ENCODE measurements at places on chromosomes 4 and X. TPM values are rescaled to one million over a fixed set of nuclear protein-coding genes. Genes with fewer than 3 reads are reported as not detected.

GRCh38 chrX:39149761-39150160 lies 348.5 kb downstream of the MID1IP1 start:
- H3K27ac ChIP-seq: no peak overlapping the region
- no peaks in the 10 kb centered on the region for H3K27me3 ChIP-seq
- H3K4me1 ChIP-seq: no peaks in the 10 kb centered on the region
- H3K36me3 ChIP-seq: no peaks in the 10 kb centered on the region

Gene UGT2A1
- total RNA-seq: not detected

GRCh38 chrX:1902901-1903235 lies 288.0 kb downstream of the ASMT start:
- H3K27ac ChIP-seq: no peak overlapping the region
- no peaks in the 10 kb centered on the region for H3K27me3 ChIP-seq
- no peaks in the 10 kb centered on the region for H3K36me3 ChIP-seq
- DNase-seq: no peak

- no peaks in the 10 kb centered on the region for H3K4me1 ChIP-seq
- no peak overlapping the region for H3K27ac ChIP-seq
- no peaks in the 10 kb centered on the region for H3K36me3 ChIP-seq
- no peak overlapping the region for H3K4me3 ChIP-seq
Observed at GRCh38 chr4:69859140-69859685, 732 bp downstream of the SULT1E1 start.

Gene SSX2
- not detected for total RNA-seq

GRCh38 chr4:56791316-56791715 lies 30.2 kb downstream of the SPINK2 start:
- no peak for DNase-seq
- no peak overlapping the region for H3K27ac ChIP-seq
- H3K27me3 ChIP-seq: no peaks in the 10 kb centered on the region

GRCh38 chrX:153507484-153508178 lies 9.8 kb upstream of the ATP2B3 start:
- H3K36me3 ChIP-seq: no peaks in the 10 kb centered on the region
- no peak overlapping the region for H3K27ac ChIP-seq
- no peaks in the 10 kb centered on the region for H3K4me1 ChIP-seq
- peak; percentile 94 for DNase-seq
- no peaks in the 10 kb centered on the region for H3K27me3 ChIP-seq

Gene DCAF12L2
- 3.4 TPM for total RNA-seq

DNA sequence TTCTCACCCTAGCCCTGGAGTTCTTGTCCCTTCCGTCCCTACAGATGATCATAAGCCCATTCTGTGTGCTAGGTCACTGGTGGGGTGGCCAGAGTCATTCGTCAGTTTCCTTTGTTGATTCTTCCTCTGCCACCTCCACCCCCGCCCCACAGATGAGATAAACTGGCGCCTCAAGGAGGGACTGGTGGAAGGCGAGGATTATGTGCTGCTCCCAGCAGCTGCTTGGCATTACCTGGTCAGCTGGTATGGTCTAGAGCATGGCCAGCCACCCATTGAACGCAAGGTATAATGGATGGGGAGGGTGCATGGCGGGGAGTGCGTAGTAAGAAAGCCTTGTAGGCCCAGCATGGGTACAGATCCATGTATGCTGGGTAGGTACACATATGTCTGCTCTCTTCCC lies 6.4 kb downstream of the USP11 start:
- peaks cover 16% of the 10 kb centered on the region for H3K36me3 ChIP-seq
- no peaks in the 10 kb centered on the region for H3K4me1 ChIP-seq
- DNase-seq: no peak
- H3K27ac ChIP-seq: no peak overlapping the region

Gene H2AZ1
- 651 TPM for total RNA-seq

DNA sequence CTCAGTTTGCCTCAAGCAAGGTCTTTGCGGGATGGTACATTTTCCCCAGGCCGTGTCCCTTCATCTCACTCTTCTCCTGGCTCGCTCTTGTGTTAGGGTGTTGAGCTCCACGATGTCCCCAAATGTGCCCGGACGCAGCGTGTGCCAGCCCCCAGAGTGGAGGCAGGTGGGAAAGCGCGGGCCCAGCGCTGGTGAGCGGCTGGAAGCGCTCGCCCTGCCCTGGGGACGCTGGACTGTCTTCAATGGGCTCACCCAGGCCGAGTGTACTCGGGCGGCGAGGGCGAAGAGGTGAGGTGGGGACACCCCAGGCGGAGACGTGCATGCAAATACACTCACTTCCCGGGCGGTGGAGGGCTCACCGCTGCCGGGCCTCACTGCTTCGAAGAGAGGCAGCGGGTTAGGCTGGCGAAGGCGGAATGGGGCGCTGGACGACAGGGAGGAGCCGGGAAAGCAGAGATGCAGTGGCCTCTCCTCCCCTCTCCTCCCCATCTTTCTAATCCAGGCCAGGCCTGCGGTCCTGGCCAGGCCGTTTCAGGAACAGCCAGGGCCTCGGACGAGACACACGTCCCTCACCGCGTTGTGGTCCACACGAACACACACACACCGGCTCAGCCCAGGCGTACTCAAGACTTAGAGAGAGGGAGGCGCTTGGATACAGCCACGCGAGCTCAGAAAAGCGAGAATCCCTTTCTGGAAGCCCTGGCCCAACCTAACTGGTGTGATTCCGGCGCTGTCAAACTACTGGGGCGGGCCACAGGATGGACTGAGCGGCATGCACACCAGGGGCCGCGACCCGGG lies 2.2 kb downstream of the NKX6-1 start:
- H3K27ac ChIP-seq: no peak overlapping the region
- no peaks in the 10 kb centered on the region for H3K36me3 ChIP-seq
- peak overlapping the region; percentile 45 for H3K4me3 ChIP-seq
- H3K4me1 ChIP-seq: peaks cover 6% of the 10 kb centered on the region

DNA sequence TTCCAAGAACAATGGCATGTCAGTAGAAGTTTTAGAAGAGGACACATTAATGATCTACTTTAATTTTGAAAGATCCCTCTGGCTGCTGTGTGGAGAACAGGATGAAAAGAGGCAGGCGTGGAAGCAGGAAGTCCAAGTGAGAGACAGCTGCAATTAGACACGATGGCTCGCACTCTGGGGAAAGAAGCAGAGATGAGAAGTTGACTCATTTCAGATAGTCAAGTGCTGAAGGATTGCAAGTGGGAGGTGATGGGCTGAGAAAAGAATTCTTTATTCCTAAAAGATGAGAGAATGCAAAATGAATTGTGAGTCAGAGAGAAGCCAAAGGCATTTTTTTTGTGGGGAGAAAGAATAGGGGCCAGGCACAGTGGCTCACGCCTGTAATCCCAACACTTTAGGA lies 16.5 kb downstream of the RXFP1 start:
- DNase-seq: no peak
- H3K4me1 ChIP-seq: no peaks in the 10 kb centered on the region
- no peaks in the 10 kb centered on the region for H3K27me3 ChIP-seq
- no peaks in the 10 kb centered on the region for H3K36me3 ChIP-seq
- no peak overlapping the region for H3K27ac ChIP-seq

- H3K27me3 ChIP-seq: no peaks in the 10 kb centered on the region
- H3K4me1 ChIP-seq: no peaks in the 10 kb centered on the region
- no peak overlapping the region for H3K4me3 ChIP-seq
Observed at GRCh38 chr4:74168841-74169240, 10.9 kb downstream of the MTHFD2L start.

Gene NR0B1
- total RNA-seq: 50.6 TPM

- no peak overlapping the region for H3K27ac ChIP-seq
- peaks cover 4% of the 10 kb centered on the region for H3K4me1 ChIP-seq
- H3K36me3 ChIP-seq: no peaks in the 10 kb centered on the region
- no peak for DNase-seq
- no peaks in the 10 kb centered on the region for H3K27me3 ChIP-seq
Observed at GRCh38 chrX:96837808-96838207, 45.9 kb upstream of the RPA4 start.

GRCh38 chr4:75511841-75512240 lies 2.4 kb downstream of the RCHY1 start:
- no peaks in the 10 kb centered on the region for H3K27me3 ChIP-seq
- H3K36me3 ChIP-seq: peaks cover 30% of the 10 kb centered on the region
- H3K27ac ChIP-seq: no peak overlapping the region

DNA sequence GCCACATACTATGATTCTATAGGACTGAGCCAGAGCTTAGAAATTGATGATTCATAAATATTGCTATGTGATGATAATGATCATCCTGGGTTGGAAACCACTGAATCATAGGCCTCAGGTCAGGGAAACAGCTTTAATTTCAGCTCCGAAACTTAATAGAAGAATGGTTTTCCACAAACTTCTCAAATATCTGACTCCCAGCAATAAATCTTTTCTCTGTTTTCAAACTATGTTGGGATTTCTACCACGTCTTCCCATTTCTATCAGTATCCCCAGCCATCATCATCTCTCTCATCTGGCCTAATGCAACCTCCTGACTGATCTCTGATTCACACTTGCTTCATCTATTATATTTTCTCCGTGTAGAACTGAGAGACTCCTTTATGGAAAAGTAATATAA lies 521.8 kb upstream of the AGA start:
- DNase-seq: no peak
- no peaks in the 10 kb centered on the region for H3K27me3 ChIP-seq
- H3K27ac ChIP-seq: no peak overlapping the region
- no peaks in the 10 kb centered on the region for H3K36me3 ChIP-seq
- H3K4me1 ChIP-seq: no peaks in the 10 kb centered on the region

Gene ATP1B4
- not detected for total RNA-seq

DNA sequence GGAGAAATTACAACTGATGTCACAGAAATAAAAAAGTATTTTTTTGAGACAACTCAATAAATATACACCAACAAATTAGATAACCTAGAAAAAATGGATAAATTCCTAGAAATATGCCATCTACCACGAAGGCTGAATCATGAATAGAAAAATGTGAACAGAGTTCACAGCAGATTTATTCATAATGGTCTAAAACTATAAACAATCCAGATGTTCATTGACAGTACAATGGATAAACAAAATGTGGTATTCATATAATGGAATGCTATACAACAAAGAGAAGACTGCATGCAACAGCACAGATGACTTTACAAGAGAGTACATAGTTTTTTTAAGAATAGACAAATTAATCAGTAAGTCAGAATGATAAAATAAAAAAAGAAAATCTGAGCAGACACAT lies 55.2 kb downstream of the CLOCK start:
- no peak for DNase-seq
- H3K27me3 ChIP-seq: no peaks in the 10 kb centered on the region
- no peak overlapping the region for H3K4me3 ChIP-seq
- H3K27ac ChIP-seq: no peak overlapping the region
- peaks cover 34% of the 10 kb centered on the region for H3K36me3 ChIP-seq
- no peaks in the 10 kb centered on the region for H3K4me1 ChIP-seq

DNA sequence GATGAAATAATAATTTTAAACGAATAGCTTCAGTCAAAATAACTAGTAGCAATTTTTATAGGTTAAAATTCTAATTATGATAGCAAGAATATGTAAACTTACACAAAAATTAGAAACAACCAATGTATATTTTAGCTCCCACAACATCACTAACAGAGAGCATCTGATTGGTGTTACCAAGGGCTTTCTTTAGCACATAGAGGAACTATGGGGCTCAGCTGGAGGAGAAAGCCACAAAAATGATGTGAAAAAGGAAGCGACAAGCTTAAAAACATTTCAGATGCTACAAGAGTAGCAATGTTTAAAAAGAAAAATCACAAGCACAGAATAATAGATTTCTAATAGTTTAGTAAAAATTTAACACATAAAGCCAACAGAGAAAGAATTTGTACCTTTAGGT lies 56.3 kb downstream of the ATP8A1 start:
- H3K36me3 ChIP-seq: no peaks in the 10 kb centered on the region
- no peaks in the 10 kb centered on the region for H3K27me3 ChIP-seq
- no peak overlapping the region for H3K4me3 ChIP-seq
- H3K27ac ChIP-seq: no peak overlapping the region
- DNase-seq: no peak

DNA sequence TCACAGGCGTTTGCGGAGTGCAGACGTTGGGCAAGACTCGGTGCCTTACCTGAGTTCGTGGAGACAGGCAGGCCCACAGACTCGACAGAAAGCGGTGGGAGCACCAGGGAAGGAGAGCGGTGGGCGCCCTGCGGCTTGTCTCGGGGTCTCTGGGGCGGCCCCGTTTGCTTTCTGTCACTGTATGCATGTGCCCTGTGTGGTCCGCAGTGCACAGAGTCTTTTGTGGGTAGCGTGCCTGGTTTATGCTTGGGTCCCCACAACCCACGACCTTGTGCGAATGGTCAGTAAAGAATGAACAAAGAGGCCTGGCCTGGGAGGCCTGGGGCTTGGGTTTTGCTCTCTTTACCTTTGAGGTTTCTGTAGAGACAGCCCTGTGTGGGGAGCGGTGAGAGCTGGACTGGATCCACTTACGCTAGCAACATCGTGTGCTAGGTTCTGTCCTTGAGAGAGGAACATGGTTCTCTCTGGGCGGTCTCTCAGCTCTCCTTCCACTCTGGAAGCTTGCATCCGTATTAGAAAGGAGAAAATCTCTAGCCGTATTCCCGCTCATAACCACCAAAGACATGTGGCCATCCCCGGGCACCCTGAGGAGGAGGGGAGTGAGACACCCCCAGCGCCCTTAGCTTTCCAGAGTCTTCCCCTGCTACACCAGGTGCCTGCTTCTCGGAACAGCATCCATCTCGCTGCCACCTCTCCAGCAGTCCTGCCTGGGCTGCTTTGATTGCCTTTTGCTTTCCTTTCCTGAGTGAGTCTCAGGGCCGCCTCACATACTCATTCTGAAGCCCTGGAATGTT lies 1.2 kb downstream of the TADA2B start:
- DNase-seq: peak; percentile 46
- no peak overlapping the region for H3K27ac ChIP-seq
- H3K27me3 ChIP-seq: peaks cover 19% of the 10 kb centered on the region
- no peaks in the 10 kb centered on the region for H3K4me1 ChIP-seq
- H3K4me3 ChIP-seq: peak overlapping the region; percentile 85
- no peaks in the 10 kb centered on the region for H3K36me3 ChIP-seq
